Chondrocyte (in vitro differentiated cells): ENCODE measurements at places on chromosomes 1 and 21. TPM values are rescaled to one million over a fixed set of nuclear protein-coding genes. Genes with fewer than 3 reads are reported as not detected.

- H3K4me3 ChIP-seq = no peak overlapping the region
- no peak for DNase-seq
- H3K36me3 ChIP-seq = peaks cover 9% of the 10 kb centered on the region
- no peak overlapping the region for H3K27ac ChIP-seq
- peaks cover 4% of the 10 kb centered on the region for H3K4me1 ChIP-seq
- no peaks in the 10 kb centered on the region for H3K27me3 ChIP-seq
Measured at GRCh38 chr1:224267925-224268324, 62.0 kb downstream of the NVL start.

GRCh38 chr1:2847086-2847985, 45.8 kb upstream of the TTC34 start:
- peaks cover 2% of the 10 kb centered on the region for H3K36me3 ChIP-seq
- H3K27me3 ChIP-seq = no peaks in the 10 kb centered on the region
- peak; percentile 73 for DNase-seq
- no peaks in the 10 kb centered on the region for H3K4me1 ChIP-seq
- no peak overlapping the region for H3K27ac ChIP-seq
- H3K4me3 ChIP-seq = no peak overlapping the region

Gene NTNG1
- total RNA-seq = not detected in 3 replicates

DNA sequence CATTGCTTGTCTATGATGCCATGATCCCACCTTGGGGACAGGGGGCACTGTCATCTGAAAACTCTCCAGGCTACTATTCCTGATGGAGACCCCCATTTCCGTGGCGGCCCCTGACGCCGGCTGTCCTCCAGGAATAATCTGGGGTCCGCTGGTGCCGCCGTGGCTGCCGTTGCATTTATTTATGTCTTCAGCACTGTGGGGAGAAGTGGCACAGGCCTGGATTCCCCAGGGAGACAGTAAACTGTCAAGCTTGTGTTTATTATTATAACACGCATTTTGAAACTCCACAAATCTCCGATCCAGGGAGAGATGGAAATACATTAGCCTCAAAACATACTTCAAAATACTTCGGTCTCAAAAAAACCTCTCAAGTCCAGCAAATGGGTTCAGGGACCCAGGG, 126.9 kb upstream of the C1orf174 start:
- no peak overlapping the region for H3K4me3 ChIP-seq
- no peak overlapping the region for H3K27ac ChIP-seq
- H3K36me3 ChIP-seq = no peaks in the 10 kb centered on the region

- no peaks in the 10 kb centered on the region for H3K27me3 ChIP-seq
- no peaks in the 10 kb centered on the region for H3K36me3 ChIP-seq
- no peak overlapping the region for H3K27ac ChIP-seq
- peak; percentile 61 for DNase-seq
Measured at GRCh38 chr1:2975466-2976179, 45.6 kb upstream of the ACTRT2 start.

DNA sequence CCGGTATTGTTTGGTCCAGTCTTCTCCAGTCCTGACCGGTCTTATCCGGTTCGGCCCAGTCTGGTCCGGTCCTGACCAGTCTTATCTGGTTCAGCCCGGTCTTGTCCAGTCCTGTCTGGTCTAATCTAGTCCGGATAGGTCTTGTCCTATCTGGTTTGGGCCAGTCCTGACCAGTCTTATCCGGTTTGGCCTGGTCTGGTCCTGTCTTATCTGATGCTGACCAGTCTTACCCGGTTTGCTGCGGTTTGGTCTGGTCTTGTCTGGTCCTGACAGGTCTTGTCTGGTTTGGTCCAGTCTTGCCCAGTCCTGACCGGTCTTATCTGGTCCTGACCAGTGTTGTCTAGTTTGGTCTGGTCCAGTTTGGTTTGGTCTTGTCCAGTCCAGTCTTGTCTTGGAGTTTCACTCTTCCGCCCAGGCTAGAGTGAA, 30.1 kb downstream of the DHX9 start:
- peaks cover 58% of the 10 kb centered on the region for H3K36me3 ChIP-seq
- no peak overlapping the region for H3K4me3 ChIP-seq
- H3K27me3 ChIP-seq = no peaks in the 10 kb centered on the region
- peak overlapping the region; percentile 78 for H3K27ac ChIP-seq
- no peaks in the 10 kb centered on the region for H3K4me1 ChIP-seq

DNA sequence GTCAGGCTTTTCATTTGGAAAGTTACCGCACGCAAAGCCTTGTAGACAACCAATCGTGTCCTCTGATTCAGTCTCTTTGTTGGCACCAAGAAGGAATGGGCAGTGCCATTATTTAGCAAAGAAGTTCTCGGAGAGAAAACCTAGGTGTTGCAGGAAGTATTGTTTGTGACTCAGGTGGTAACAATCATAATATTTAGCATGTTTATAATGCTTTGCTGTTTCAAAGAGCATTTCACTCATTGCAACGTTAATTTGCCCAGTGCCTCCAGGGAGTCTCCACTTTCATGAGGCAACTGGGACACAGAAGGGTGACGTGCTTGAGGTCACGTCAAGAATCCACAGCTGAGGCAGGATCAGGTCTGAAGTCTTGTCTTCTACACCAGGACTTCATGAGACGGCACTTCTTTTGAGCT, 31.4 kb downstream of the STPG1 start:
- no peak overlapping the region for H3K27ac ChIP-seq
- H3K4me3 ChIP-seq = no peak overlapping the region
- no peak for DNase-seq
- H3K4me1 ChIP-seq = peaks cover 21% of the 10 kb centered on the region
- H3K36me3 ChIP-seq = peaks cover 5% of the 10 kb centered on the region

- H3K27ac ChIP-seq = no peak overlapping the region
- no peak for DNase-seq
- no peak overlapping the region for H3K4me3 ChIP-seq
- peaks cover 12% of the 10 kb centered on the region for H3K36me3 ChIP-seq
- H3K4me1 ChIP-seq = no peaks in the 10 kb centered on the region
- no peaks in the 10 kb centered on the region for H3K27me3 ChIP-seq
Measured at GRCh38 chr1:245440922-245441321, 286.1 kb downstream of the KIF26B start.

- peaks cover 2% of the 10 kb centered on the region for H3K36me3 ChIP-seq
- peak overlapping the region; percentile 100 for H3K27ac ChIP-seq
- no peaks in the 10 kb centered on the region for H3K27me3 ChIP-seq
- no peak for DNase-seq
- H3K4me3 ChIP-seq = peak overlapping the region; percentile 99
Measured at GRCh38 chr1:93346421-93346993, 800 bp downstream of the DR1 start.

DNA sequence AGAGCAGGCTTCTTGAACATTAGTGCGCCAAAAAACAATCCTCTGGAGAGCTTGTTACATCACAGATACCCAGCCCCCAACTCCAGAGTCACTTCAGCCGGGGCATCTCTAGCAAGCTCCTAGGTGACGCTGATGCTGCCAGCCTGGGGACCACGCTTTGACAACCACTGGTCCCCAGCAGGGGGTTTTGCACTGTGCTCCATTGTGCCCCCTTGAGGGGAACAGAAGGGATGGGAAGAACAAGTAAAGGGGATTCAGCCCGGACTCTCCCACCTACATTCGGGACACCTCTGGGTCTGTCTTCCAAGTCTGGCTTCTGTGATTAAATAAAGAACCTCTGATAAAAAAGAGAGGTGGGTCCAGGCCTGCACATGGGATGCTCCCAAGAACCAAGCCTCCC, 60.4 kb downstream of the ATP5PO start:
- H3K27ac ChIP-seq = no peak overlapping the region
- no peaks in the 10 kb centered on the region for H3K36me3 ChIP-seq
- peaks cover 26% of the 10 kb centered on the region for H3K4me1 ChIP-seq

GRCh38 chr1:59549903-59550302, 253.0 kb downstream of the FGGY start:
- H3K27me3 ChIP-seq = no peaks in the 10 kb centered on the region
- peaks cover 3% of the 10 kb centered on the region for H3K4me1 ChIP-seq
- H3K4me3 ChIP-seq = no peak overlapping the region

Gene RGS18
- not detected in 3 replicates for total RNA-seq

DNA sequence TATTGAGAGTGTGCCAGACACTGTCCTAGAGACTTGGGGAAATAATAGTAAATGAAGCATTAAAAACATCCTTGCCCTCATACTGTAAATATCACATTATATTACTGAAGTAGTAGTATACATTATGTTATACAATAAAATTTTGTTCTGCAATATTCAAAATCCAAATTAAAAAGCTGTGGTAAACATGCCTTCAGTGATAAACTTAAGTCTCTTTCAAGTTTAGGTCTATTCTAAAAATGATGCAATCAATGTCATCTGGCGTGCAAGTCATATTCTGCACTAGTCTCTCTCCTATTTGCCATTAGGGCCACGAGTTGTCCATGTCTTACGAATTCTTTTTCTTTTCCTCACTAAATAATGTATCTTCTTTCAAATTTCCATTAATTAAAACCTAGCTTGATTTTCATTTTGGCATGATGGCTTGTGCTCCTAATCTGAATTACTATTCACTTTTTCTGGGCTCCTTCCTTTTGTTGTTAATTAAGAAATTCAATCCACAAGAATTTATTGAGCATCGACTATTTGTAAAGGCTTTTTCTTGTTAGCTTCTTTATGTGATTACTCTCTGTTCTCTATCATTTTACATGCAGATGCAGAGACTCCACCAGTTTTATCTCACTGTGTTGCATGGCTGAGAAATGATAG, 130.7 kb downstream of the COQ8A start:
- H3K36me3 ChIP-seq = peaks cover 13% of the 10 kb centered on the region
- no peak overlapping the region for H3K4me3 ChIP-seq
- peaks cover 13% of the 10 kb centered on the region for H3K4me1 ChIP-seq
- no peak overlapping the region for H3K27ac ChIP-seq
- H3K27me3 ChIP-seq = no peaks in the 10 kb centered on the region

DNA sequence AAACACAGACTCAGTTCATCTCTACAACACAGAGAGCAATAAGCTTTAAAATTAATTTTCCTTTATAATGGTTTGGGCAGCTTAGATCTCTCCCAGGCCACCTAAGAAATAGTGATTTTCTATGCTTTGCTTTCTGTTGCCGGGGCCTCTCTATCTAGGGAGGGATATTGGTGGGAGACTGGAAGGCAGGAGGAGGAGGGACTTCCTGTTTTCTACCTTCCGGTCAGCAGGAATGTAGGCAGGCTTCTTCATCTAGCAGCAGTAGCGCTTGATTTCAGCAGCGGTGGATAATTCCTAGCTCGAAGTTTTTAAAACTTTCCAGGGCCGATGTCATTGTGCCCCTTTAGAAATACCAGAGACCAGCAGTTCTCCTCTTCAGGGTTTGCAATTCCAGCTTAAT, 5.1 kb upstream of the DESI2 start:
- no peaks in the 10 kb centered on the region for H3K27me3 ChIP-seq
- no peaks in the 10 kb centered on the region for H3K36me3 ChIP-seq
- H3K4me3 ChIP-seq = no peak overlapping the region

Gene RIIAD1
- not detected in 3 replicates for total RNA-seq

GRCh38 chr1:34129630-34130029, 35.4 kb downstream of the CSMD2 start:
- DNase-seq = no peak
- no peaks in the 10 kb centered on the region for H3K4me1 ChIP-seq
- H3K27me3 ChIP-seq = no peaks in the 10 kb centered on the region

- H3K27me3 ChIP-seq = no peaks in the 10 kb centered on the region
- H3K36me3 ChIP-seq = peaks cover 7% of the 10 kb centered on the region
- no peak for DNase-seq
- H3K27ac ChIP-seq = peak overlapping the region; percentile 13
- H3K4me3 ChIP-seq = no peak overlapping the region
Measured at GRCh38 chr21:36162631-36163030, 6.0 kb downstream of the DOP1B start.

GRCh38 chr1:14442669-14443068, 155.8 kb upstream of the KAZN start:
- H3K4me3 ChIP-seq = no peak overlapping the region
- H3K36me3 ChIP-seq = no peaks in the 10 kb centered on the region
- no peaks in the 10 kb centered on the region for H3K27me3 ChIP-seq
- H3K4me1 ChIP-seq = no peaks in the 10 kb centered on the region
- DNase-seq = no peak

- no peaks in the 10 kb centered on the region for H3K27me3 ChIP-seq
- H3K36me3 ChIP-seq = no peaks in the 10 kb centered on the region
- H3K27ac ChIP-seq = no peak overlapping the region
- no peak overlapping the region for H3K4me3 ChIP-seq
Measured at GRCh38 chr21:35529171-35529863, 480.2 kb upstream of the RUNX1 start.

Gene TGFBR3
- total RNA-seq = 0.80 to 2.8 TPM (median 1.4 TPM) in 3 replicates

Gene NUF2
- total RNA-seq = 3.3 to 4.3 TPM (median 3.6 TPM) in 3 replicates

GRCh38 chr1:195097316-195097715, 1510.9 kb downstream of the KCNT2 start:
- no peaks in the 10 kb centered on the region for H3K4me1 ChIP-seq
- DNase-seq = no peak
- H3K27ac ChIP-seq = no peak overlapping the region
- H3K27me3 ChIP-seq = peaks cover 5% of the 10 kb centered on the region
- no peak overlapping the region for H3K4me3 ChIP-seq

DNA sequence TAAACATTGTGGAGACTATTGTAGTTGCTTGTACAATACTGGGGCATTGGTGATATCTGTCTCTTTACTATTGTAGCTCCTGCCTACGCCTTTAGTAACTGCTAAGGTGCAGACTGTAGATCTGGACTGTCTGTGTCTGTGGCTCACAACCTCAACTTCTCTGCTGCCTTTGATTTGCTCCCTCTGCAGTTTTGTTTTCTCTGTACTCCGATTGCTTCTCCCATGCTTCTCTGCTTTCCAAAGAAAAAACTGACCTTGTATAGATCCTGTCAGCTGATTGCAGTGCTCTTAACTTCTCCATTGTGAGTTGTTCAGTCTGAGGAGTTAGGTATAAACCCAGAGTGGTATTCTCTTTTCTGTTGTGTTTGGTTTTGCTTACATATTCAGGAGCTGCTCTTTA, 15.3 kb downstream of the MAGI3 start:
- DNase-seq = no peak
- no peak overlapping the region for H3K27ac ChIP-seq
- no peaks in the 10 kb centered on the region for H3K36me3 ChIP-seq
- H3K4me3 ChIP-seq = no peak overlapping the region
- peaks cover 9% of the 10 kb centered on the region for H3K4me1 ChIP-seq
- no peaks in the 10 kb centered on the region for H3K27me3 ChIP-seq

GRCh38 chr1:104706631-104707147, 957.0 kb downstream of the AMY1C start:
- H3K4me1 ChIP-seq = no peaks in the 10 kb centered on the region
- H3K36me3 ChIP-seq = no peaks in the 10 kb centered on the region
- no peak for DNase-seq
- peak overlapping the region; percentile 13 for H3K27ac ChIP-seq
- H3K4me3 ChIP-seq = peak overlapping the region; percentile 62

- H3K27me3 ChIP-seq = peaks cover 6% of the 10 kb centered on the region
- H3K36me3 ChIP-seq = peaks cover 2% of the 10 kb centered on the region
- peak overlapping the region; percentile 80 for H3K4me3 ChIP-seq
- DNase-seq = no peak
- H3K4me1 ChIP-seq = peaks cover 23% of the 10 kb centered on the region
Measured at GRCh38 chr1:19800076-19800804, 524 bp upstream of the TMCO4 start.

GRCh38 chr1:240522122-240522822, 89.7 kb downstream of the GREM2 start:
- peaks cover 8% of the 10 kb centered on the region for H3K27me3 ChIP-seq
- no peaks in the 10 kb centered on the region for H3K36me3 ChIP-seq
- peaks cover 5% of the 10 kb centered on the region for H3K4me1 ChIP-seq
- no peak for DNase-seq

Gene PRDX1
- total RNA-seq = 291 to 523 TPM (median 297 TPM) in 3 replicates

GRCh38 chr1:117654493-117655219, 48.8 kb downstream of the TENT5C start:
- no peaks in the 10 kb centered on the region for H3K27me3 ChIP-seq
- no peaks in the 10 kb centered on the region for H3K36me3 ChIP-seq
- peaks cover 15% of the 10 kb centered on the region for H3K4me1 ChIP-seq
- DNase-seq = no peak

Gene TCHH
- not detected in 3 replicates for total RNA-seq

Gene A3GALT2
- 0.27 TPM in 1 of 3 replicates, not detected in the others for total RNA-seq
